ENCODE measurements at places on chromosomes 12 and 14. TPM values are rescaled to one million over a fixed set of nuclear protein-coding genes. Genes with fewer than 3 reads are reported as not detected.

Gene TAS2R9
- 0.27 TPM for total RNA-seq

Gene ADAMTS20
- total RNA-seq: not detected

Gene CFAP54
- 1.2 TPM for total RNA-seq

Gene MYL6B
- total RNA-seq: 5.4 TPM

Gene CCDC184
- 8.6 TPM for total RNA-seq

Gene NPAS3
- total RNA-seq: not detected

Gene RAD51AP1
- 0.34 TPM for total RNA-seq

Gene C12orf50
- 0.08 TPM for total RNA-seq

Gene WNT5B
- not detected for total RNA-seq

Gene CPSF6
- total RNA-seq: 85.4 TPM

Gene IL26
- total RNA-seq: not detected

Gene NFYB
- total RNA-seq: 13.7 TPM

Gene OAS3
- 28.6 TPM for total RNA-seq

Gene B4GALNT1
- total RNA-seq: not detected

Gene RNU6-8
- not detected for total RNA-seq

Gene CCDC197
- total RNA-seq: not detected

Gene CD69
- 1,104 TPM for total RNA-seq

Gene CEBPE
- not detected for total RNA-seq

Gene LMNTD1
- not detected for total RNA-seq

Gene NABP2
- 19.4 TPM for total RNA-seq

Gene SIX1
- total RNA-seq: not detected

Gene CRACR2A
- 54.8 TPM for total RNA-seq

Gene RNASE7
- total RNA-seq: not detected

Gene ASCL1
- not detected for total RNA-seq

Gene STK38L
- 13.3 TPM for total RNA-seq

Gene OR4K1
- total RNA-seq: not detected

Gene MANSC4
- not detected for total RNA-seq

Gene GARIN6
- total RNA-seq: not detected

Gene OSGEP
- total RNA-seq: 55.3 TPM

Gene HOXC6
- not detected for total RNA-seq

Gene MMP19
- not detected for total RNA-seq

Gene GPR135
- total RNA-seq: 1.7 TPM

Measured in T-helper 17 cell (primary cell).